ENCODE measurements at places on chromosomes 11 and 22.

DNA sequence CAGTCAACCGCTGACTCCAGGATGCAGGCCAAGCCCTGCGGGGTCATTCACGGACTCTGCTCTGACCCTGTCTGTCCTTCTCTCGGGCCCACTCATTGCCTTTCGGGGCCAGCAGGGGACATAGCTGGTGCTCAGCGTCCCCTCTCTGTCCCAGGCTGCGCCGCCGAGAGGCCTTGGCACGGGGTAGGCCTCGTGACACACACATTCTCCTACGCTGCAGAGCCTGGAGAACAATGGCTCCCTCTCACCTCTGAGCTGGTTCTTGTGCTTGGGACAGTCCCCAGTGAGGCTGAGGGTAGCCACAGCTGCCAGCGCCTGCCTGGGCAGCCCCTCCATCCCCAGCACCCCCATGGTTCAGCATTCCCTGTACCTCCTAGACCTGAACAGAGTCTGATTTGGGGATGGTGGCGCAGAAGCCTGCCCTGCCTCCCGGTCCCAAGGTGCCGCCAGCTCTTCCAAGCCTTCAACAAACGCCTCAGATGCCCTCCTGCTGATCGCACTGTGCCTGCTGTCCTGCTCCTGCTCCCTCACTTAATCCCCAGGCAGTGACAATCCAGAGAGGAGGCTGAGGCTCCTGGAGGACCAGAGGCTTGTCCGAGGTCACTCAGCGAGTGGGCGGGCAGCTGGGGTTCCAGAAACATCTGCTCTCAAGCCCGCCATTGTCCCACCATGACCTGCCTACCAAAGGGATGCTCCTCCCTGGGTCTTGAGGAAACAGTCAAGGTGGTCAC is 30.4 kb downstream of the DUSP8 start:
- DNase-seq: no peak

- DNase-seq: no peak
Measured at GRCh38 chr22:22932512-22932941, 44.9 kb downstream of the IGLL5 start.

- no peak for DNase-seq
Measured at GRCh38 chr11:69351460-69351859, 57.5 kb downstream of the MYEOV start.

DNA sequence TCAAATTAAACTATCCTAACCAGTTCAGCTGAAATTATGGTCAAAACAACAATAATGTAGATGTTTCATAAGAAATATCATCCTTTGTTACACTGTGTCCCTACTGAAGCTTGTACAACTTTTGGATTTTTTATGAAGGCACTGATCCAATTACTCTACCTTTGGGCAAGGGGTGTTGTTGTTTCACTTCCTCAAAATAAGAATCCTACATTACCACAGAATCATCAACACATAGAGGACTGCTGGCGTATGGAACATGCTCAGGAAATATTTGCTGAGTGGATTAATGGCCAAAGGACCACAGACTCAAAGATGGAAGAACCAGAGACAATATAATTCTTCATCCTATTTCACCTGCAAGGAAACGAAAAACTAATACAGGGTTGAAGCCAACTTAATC is 907.5 kb upstream of the CCDC90B start:
- no peak for DNase-seq

GRCh38 chr11:34994854-34995253 is 78.4 kb downstream of the PDHX start:
- no peak for DNase-seq

GRCh38 chr11:125451400-125452124 is 44.5 kb downstream of the FEZ1 start:
- DNase-seq: no peak

- DNase-seq: no peak
Measured at GRCh38 chr11:10298342-10298741, 4.3 kb upstream of the SBF2 start.

- DNase-seq: no peak
Measured at GRCh38 chr11:93532281-93532789, 10.9 kb downstream of the SMCO4 start.

GRCh38 chr11:127395034-127395433 is 394.5 kb upstream of the KIRREL3 start:
- no peak for DNase-seq

- DNase-seq: no peak
Measured at GRCh38 chr11:23704183-23704582, 792.7 kb upstream of the LUZP2 start.

- DNase-seq: no peak
Measured at GRCh38 chr11:31809541-31809856, 1.6 kb downstream of the PAX6 start.

DNA sequence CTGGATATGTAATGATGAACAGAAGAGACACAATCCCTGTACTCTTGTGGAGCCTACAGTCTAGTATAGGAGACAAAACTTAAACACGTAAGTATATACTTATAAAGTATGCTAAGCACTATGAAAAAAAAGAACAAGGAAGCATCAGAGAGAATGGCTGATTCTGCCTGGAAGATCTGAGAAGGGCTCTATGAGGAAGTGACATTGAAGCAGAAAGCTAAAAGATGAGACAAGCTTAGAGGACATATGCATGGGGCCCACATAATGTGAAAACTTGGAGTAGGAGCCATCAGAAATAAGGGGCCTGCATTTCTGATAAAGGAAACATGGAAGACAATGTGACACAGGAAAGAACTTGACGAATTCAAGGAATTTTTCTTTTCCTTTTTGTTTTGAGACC is 16.6 kb downstream of the SAA1 start:
- no peak for DNase-seq

- no peak for DNase-seq
Measured at GRCh38 chr11:10646005-10646404, 47.5 kb downstream of the IRAG1 start.

DNA sequence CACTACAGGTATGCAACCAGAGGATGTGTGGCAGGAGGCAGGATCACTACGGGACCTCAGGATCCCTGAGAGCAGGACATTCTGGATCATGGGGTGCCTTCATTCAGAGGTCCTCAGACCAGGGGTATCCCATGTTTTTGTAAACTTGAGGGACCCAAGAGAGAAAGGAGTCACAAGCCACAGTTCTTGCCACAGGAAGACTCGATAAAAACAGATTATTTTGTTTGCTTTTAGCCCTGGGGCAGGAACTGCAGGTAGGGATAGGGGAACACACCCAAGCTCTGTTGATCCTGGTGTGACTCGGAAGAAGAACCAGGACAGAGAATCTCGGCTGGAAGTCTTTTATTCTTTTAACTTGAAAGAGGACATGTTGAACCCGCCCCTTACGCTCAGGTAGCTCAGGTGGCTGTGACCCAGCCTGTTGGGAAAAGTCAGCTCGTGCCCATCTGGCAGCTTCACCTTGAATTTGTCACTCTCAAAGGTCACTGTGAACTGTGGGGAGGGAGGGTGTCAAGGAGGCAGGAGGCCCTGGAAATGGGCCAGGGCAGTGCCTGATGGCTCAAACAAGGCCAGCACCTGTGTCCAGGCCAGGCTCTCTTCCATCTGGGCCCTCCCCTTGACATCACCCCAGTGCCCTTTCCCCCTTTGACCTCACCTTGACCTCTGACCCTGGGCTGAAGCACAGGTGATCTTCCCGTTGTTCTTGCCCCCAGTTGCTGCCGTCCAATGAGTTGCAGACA is 9.8 kb downstream of the LGALS2 start:
- DNase-seq: no peak

- DNase-seq: no peak
Measured at GRCh38 chr22:49768951-49769690, 58.6 kb downstream of the BRD1 start.

DNA sequence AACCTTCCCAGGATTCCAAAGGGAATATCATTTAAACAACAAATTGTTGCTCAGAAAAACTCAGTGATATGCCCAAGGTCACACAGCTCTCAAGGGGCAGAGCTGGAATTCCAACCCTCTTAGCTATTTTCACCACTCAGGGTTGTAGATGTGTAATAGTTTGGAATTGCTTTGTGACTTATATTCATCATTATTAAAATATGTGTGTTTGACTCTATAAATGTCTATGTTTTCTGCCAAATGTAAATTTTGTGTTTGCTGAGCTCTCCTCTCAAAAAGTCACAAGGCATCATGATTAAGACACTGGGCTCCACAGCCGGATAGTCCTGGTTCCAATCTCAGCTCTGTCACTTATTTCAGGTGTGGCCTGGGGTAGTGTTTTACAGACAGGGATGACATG is 407.3 kb downstream of the TMEM135 start:
- DNase-seq: no peak
